ENCODE measurements at places on chromosomes 12 and 14.

DNA sequence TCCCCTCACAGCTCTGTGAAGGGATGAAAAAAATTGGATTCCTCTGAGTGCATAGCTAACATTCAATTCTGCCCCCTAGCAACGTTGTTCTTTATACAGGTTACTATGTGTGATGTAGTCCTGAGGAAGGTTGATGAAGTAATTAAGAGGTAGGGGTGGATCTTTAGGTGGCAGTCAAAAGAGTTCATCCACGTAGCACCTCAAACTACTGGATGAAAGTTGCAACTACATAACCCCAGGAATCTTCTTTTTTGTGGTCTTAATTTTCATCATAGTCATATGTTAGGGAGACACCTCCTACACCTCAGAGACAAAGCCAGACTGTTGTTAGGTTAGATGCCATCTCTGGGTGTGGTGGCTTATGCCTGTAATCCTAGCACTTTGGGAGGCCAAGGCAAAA is 10.2 kb upstream of the NFE2 start:
- DNase-seq: no peak

DNA sequence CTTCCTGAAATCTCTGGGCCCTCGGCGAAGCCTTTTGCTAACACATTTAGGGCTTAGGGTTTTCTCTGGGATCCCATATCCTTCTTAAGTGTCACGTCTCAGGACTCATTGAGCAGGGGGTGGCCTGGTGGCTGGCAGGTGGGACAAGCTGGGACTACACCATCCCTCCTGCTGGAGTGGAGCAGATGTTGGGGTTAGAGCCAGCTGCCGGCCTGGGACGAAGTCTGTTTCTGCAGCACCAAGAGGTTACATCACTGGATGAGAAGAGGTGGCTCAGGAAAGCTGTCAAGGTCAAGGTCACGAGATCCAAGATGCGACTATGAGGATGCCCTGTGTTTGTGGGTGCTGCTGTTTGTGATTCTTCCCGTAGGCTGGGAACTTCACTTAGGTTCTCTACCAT is 16.3 kb downstream of the SMCO2 start:
- DNase-seq: no peak

- DNase-seq: no peak
Measured at GRCh38 chr14:102407258-102407657, 44.5 kb downstream of the TECPR2 start.

DNA sequence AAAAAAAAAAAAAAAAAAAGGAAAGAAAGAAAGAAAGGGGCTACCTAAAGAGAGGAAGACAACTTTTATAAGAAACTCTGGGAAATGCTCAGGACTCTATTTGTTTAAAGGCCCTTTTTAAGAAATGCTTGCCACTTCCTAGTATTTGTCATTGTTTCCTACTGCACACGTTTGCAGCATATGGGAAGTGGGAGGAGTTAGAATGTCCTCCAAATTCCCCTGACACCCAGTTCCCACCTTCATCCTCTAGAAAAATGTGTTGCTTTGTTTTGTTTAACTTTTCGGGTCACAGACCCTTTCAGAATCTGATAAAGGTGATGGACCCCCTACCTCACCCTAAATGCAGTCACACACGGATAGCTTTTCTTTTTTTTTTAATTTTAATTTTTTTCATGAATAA is 40.8 kb downstream of the NINJ2 start:
- DNase-seq: no peak

GRCh38 chr14:76603713-76604112 is 157.6 kb upstream of the VASH1 start:
- no peak for DNase-seq

- no peak for DNase-seq
Measured at GRCh38 chr12:24042651-24043050, 93.2 kb upstream of the SOX5 start.

GRCh38 chr14:64879635-64880220 is at the start of gene SPTB:
SPTB (minus strand) TSS chr14:64879907; CDS start chr14:64823094, 56,813 bp downstream.
- DNase-seq: no peak
